ENCODE measurements at places on chromosomes 3 and 15. TPM values are rescaled to one million over a fixed set of nuclear protein-coding genes. Genes with fewer than 3 reads are reported as not detected.

Gene FBLN2
- 117 TPM for total RNA-seq

Gene SAXO2
- total RNA-seq: 5.1 TPM

Gene LSAMP
- 0.88 TPM for total RNA-seq

Gene RAD51
- total RNA-seq: 0.42 TPM

Gene THUMPD3
- 26.2 TPM for total RNA-seq

Gene TAGLN3
- total RNA-seq: not detected

Gene ARPP21
- 1.8 TPM for total RNA-seq
